Activated CD8-positive, alpha-beta T cell treated with anti-CD3 and anti-CD28 coated beads for 36 hours (primary cell): ENCODE measurements at places on chromosomes 4 and X. TPM values are rescaled to one million over a fixed set of nuclear protein-coding genes. Genes with fewer than 3 reads are reported as not detected.

GPR34 gene
- 0.52 TPM for total RNA-seq

ARMCX2 gene
- total RNA-seq: 19.4 TPM

RASGEF1B gene
- total RNA-seq: 6.2 TPM

RPS6KA6 gene
- total RNA-seq: not detected

HOPX gene
- total RNA-seq: 55.8 TPM

PAGE2 gene
- total RNA-seq: not detected

TET2 gene
- total RNA-seq: 36.0 TPM
